ENCODE measurements at places on chromosomes 1 and 21.
A peak's percentile ranks its signal among the peaks of the same experiment; 100 is the strongest.

GRCh38 chr1:210758761-210759160 lies 375.2 kb downstream of the KCNH1 start:
- DNase-seq: no peak

DNA sequence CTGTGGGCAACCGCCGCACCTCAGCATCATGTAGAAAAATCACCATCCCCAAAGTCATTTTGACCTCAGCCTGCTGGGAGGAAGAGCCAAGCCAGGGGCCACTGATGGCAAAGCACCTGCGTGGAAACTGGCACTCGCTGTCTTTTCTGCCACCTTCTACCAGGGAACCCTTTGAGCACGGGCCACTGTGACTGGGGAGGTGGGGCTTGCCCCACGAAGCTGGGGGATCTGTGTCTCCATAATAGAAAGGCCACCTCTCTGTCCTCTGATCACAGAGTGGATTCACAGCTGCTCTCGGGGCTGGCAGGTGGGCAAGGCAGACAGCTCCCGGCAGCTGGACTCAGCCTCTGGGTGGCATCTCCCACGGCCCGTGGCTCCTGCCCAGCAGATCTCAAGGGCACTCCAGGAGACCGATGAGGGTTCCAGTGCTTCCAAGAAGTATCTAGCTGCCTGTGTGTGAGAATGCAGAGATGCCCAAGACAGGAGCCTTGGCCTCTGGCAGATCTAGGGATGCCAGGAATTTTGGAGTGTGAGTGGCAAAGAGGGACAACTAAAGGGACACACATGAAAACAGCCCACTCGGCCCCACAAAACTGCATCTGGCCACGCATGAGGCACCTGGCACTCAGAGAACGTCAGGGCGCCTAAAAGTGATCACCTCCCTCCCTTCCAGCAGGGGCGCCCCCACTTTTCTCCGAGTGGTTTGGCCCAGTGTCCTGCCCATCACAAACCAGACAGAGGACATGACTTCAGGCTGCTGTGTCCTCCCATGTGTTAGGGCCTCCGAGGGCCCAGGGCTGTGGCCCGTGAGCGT lies 102.6 kb downstream of the PDE9A start:
- DNase-seq: no peak

GRCh38 chr1:15110128-15110866 lies 43.2 kb upstream of the TMEM51 start:
- DNase-seq: no peak

DNA sequence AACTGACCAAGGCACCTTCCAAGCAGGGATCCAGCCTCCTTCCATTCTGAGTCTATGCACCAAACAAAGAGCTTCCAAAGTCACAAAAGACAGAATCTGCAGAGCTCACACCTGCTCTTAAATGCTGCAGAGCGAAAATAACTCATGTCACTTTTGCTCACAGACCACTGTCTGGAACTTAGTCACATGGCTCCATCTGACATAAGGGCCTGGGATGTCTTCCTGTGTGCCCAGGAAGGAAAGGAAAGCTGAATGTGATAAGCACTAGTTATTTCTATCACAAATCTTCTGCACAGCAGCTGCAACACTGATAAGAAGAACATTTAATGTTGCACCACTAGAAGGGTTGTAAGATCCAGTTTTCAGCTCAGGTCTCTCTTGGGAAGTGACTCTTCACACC lies 39.5 kb upstream of the SGIP1 start:
- DNase-seq: no peak

GRCh38 chr1:173409613-173410012 lies 67.5 kb upstream of the PRDX6 start:
- DNase-seq: peak; percentile 25

- no peak for DNase-seq
These were observed 41.9 kb downstream of the MPZL1 start for GRCh38 chr1:167763525-167764220.

- DNase-seq: no peak
These were observed 5.7 kb upstream of the TMEM240 start for GRCh38 chr1:1545946-1546737.

DNA sequence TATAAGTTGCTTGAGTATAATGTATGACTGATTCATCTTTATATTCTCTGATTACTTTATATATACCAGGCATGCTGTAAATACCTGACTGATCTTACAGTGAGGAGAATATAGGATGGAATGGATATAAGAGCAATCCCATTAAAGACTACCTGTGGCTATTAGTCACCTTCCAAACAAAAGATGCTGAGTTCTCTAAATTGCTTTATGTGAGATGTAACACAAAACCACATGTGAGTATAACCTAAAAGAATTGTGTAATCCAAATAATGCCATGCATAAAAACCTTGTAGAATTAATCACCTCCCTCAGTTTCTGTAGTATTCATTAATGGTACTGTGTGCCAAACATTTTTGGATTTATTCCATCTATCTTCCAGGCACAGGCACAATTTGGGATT lies 134.6 kb upstream of the LRRC7 start:
- DNase-seq: no peak

DNA sequence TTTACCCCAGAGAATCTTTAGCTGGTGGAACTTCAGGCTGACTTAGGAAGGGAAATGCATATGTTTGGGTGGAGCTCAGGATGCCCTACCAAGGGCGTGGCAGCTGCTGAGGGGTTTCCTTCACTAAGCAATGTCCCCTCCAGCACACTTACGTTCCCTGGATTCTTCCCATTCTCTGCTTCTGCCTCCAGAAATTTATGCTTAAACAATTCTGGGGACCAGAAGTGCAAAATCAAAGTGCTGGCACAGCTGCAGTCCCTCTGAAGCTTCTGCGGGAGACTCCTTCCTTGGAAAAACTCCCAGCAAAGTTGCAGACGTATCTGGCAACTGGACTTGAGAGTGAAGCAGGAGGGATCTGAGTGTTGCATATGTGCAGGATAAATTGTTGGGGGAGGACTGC lies 402.8 kb downstream of the PCP4 start:
- DNase-seq: no peak

Measured in CD4-positive, alpha-beta T cell treated with Interleukin-21 for 1 hour (primary cell).